ENCODE measurements at places on chromosomes 16 and 17.

DNA sequence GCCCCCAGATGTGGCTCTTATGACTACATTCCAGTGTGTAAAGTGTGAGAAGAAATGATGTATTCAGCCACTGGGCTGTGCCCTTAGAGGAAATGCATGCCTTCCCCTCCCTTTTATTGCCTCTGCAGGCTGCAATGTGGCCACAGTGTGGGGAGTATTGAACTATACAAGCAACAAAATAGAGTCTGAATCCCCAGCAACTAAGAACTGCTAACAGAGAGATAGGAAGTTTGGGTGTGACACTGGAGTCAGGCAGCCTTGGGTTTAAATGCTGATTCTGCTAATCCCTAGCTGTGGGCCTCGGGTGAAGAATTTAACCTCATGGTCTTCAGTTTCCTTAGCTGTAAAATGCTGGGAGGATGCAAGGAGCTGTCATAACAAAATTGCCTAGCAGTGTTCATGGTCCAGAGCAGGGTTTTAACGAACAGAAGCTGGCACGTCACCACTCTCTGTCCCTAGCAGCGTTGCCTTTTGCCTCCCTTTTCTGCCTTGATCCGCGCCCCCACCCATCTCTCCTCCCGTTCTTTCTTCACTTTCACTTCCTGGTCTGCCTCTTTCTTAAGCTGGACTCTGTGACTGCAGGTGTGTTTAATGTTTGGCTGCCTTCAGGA is 50.3 kb downstream of the KPNA2 start:
- DNase-seq: no peak

GRCh38 chr17:48871551-48872351 is 20.8 kb upstream of the ATP5MC1 start:
- DNase-seq: no peak

DNA sequence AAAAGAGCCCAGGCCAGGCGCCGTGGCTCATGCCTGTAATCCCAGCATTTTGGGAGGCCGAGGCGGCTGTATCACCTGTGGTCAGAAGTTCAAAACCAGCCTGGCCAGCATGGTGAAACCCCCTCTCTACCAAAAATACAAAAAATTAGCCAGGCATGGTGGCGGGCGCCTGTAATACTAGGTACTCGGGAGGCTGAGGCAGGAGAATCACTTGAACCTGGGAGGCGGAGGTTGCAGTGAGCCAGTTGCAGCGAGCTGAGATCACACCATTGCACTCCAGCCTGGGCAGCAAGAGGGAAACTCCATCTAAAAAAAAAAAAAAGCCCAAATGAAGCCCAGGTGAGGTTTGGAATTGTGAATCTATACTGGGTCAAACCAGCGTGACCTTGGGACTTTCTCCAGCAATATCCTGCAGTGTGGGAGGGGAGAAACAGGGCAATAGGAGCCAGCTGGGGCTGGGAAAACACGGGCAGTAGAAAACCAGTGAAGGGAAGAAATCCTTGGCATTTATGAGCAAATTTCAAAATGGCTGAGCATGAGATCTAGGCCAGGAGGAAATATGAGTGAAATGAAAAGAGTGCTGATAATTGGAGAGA is 8.2 kb upstream of the DHX8 start:
- DNase-seq: no peak

GRCh38 chr16:31487720-31488467 is 5.0 kb downstream of the SLC5A2 start:
- DNase-seq: peak; percentile 70

DNA sequence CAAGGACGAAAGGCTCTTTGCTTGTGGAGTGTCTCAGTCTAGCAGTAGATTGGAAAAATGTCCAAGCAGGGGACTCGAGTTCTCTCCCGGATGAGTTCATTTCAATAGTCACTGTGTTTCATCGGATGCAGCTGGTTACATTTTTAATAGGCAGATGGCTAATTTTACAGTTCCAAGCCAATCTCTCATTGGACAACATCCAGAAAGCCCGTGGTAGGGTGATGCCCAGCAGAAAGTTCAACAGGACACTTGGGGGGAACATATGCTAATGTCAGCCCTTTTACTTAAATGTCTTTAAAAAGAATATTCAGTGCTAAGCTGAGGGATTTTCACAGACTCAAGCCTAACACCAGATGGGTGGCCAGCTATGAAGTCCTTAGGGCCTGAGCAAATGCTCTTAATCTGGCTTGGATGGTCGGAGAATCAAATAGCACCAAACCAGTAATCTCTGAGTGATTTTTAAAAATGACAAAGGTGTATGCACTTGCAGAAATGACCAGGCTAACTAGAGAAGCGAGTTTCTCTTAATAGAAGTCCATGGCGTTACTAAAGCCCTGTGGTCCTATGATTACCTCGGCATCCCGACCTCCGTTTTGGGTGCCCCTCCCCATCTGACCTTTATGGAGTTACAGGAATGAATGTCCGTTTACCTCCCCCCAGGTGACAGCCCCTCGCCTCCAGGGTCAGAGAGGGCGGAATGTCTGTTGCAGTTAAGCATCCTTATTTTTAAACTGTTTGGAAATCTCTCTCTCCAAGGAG is 289.2 kb upstream of the SALL1 start:
- no peak for DNase-seq

- DNase-seq: no peak
These were observed 181.9 kb downstream of the MSI2 start for GRCh38 chr17:57438066-57438731.

Data from CD8-positive, alpha-beta memory T cell (primary cell).